ENCODE measurements at places on chromosomes 6 and 20.

DNA sequence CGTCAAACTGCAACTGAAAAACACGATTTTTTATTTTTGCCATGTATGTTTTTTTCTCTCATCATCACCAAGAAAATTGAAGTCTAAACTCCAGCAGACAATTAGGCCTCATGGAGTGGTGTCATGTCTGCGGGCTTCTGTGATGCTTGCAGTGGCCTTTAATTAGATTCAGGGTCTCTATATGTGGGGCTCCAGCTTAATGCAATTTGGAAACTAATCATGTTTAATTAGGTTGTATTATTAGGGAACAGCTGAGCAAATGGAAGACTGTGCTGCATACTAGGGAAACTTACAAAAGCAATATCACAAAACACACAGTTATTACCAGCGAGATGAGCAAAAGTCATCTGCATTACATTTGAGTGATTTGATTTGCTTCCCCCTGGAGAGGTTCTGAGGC lies 132.9 kb upstream of the PMEPA1 start:
- no peak for DNase-seq

GRCh38 chr6:87182940-87183339 lies 27.6 kb downstream of the ZNF292 start:
- no peak for DNase-seq

- DNase-seq, result no peak
Observed at GRCh38 chr6:43850314-43851203, 80.5 kb downstream of the VEGFA start.

GRCh38 chr6:38176797-38177751 lies 357.5 kb downstream of the ZFAND3 start:
- DNase-seq, result no peak

DNA sequence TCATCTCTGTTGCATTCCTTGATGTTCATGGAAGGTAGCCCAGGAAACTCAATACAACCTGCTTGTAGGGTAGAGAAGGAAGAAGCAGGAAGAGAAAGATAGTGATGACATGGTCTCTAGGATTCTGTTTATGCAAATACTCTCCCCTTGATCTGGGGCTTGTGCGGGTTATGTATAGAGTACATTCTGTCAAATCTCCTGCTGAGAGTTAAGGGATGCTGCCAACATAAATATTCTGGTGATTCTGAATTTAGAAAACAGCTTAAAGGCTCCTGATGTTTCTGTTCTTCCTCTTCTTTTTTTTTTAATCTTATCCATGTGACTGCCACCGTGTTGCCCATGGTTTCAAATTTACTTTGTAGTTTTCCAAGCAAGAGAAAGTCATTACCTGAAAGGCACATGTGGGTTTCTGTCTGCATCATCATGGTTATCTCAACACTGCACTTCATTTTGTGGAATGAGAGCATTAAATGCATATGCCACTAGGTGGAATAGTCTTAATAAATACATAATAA lies 150.6 kb downstream of the RPS12 start:
- no peak for DNase-seq

DNA sequence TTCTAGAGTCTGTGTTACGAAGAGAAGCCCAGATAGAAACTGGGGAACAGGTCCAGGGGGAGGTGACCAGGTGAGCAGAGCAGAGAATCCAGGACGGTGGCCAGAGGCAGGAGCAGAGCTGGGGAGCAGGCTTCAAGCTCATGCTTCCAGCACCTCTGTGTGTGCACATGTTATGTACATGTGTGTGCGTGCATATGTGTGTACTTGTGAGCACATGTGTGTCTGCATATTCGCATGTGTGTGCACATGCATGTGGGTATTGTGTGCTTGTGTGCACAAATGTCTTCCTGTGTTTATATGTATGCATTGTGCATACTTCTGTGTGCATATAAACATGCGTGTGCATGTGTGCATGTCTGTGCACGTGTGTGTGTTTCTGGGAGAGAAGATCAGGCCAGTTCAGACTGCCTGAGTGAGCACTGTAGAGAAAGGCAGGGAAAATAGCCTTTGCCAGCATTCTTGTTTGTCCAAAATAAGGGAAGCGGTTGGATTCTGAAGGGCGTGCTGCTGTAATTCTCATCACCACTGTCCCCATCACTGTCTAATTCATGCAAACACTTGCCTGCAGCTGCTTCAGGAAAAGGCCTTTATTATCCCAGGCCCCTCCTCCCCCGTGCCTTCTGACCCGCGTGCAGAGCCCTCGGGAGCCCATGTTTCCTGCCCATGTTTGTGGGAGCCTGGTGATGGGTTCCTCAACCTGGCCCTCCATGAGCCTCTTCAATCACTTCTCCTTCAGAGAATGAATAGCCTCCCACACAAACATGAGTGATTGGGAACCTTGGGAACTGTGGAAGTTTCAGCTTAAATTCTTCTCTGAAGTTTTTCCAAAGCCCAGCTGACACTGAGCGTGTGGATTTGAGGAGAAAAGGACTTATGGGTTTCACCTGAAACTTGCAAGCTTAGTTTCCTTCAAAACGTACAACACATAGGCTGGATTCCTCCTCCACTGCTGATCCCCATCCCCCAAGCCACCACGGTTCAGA lies 161.7 kb upstream of the AFDN start:
- no peak for DNase-seq

DNA sequence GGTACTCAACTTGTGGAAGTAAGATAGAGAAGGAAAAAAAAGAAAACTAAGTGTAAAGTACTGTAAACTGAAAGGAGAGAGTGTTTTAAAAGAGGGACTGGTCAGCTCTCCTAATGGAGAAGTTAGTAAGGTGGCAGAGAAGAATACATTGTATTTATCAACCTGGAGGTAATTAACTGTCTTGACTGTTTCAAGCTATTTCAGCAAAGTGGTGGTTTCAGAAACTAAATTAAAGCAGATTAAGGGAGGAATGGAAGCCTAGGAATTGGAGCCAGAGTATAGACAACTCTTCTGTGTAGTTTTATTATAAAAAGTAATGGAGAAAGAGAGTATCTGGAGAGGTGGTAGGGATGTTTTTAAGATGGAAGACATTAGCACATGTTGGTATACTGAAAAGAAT lies 2.7 kb upstream of the PHF10 start:
- DNase-seq, result no peak

- no peak for DNase-seq
Observed at GRCh38 chr6:121951123-121951522, 448.3 kb upstream of the HSF2 start.

DNA sequence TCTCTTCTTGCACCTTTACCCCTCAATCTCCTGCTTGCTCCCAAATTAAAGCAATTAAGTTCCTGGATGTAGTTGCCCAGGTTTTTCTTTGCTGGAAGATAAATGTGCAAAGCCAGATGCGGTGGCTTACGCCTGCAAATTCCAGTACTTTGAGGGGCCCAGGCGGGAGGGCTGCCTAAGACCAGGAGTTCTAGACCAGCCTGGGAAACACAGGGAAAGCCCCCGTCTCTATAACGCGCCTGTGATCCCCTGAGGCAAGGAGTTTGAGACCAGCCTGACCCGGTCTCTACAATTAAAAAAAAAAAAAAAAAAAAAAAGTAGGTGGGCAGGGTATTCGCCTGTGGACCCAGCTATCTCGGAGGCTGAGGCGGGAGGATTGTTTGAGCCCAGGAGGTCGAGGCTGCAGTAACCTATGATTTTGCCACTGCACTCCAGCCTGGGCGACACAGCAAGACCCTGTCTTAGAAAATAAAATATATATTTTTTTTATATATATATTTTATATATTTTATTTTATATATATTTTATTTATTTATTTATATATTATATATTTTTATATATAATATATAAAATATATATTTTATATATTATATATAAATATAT lies 461 bp upstream of the DCDC2 start:
- DNase-seq, result no peak

- DNase-seq, result no peak
Observed at GRCh38 chr6:162733489-162733888, 5.7 kb downstream of the PACRG start.
